ENCODE measurements at places on chromosomes 2 and 18.

DNA sequence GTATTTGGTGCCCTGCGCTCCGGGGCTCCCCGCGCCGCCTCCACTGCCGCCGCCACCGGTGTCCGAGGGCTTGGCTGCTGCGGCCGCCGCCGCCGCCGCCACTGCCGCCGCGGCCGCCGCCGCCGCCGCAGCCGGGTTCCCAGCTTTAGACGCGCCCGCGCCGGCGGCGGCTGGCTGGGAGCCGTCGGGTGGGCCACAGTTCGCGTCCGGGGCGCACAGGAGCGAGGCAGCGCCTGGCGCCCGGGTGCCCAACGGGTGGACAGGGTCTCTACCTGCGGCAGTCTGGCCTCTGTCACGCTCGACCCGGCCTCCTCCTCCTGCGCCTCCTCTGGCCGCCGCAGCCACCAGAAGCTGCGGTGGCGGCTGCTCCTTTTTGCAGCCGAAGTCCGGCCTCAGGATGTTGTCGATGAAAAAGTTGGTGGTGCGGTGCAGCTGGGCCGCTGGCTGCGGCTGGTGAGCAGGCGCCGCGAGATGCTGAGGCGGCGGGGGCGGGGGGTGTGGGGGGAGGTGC is 951 bp downstream of the EN1 start:
- DNase-seq: no peak

DNA sequence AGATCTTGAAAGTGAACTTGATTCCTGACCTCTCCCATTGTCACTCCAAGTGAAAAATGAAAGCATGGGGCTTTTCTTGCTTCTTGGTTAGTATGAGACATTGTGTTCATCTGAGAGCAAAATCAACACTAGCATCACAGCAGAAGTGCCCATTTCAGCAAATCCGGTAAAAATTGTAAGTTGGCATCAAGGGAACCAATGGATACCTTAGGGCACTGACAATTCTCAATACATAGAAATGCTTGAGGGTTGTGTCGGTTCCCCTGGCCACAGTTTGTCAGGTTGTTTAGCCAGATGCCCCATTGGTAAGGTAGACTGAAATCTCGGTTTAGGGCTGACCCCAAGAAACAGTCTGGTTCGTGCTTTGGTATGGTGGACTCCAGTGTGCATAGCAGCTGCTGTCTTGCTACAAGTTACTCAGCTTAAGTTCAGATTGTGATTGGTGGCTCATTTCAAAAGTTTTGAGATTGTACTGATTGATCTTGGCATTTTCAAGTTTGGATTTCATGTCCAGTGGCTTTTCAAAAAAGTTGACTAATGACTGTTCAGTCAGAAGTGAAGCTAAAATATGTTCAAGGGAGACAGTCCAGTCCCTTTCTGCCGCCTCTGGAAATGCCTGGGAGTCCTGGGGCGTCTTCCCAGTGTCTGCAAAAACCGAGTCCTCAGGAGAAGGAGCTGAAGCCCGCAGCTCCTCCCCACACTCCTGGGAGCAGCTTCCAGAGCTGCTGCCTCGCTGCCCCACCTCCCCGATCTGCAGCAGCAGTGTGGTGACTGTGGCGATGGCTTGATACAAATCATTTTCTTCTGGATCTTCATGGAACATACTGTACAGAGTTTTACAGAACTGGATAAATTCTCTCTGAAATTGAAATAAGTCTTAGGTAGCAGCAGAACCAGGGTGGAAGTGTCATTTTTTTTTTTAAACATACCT is 5.6 kb downstream of the RPL31 start:
- no peak for DNase-seq

DNA sequence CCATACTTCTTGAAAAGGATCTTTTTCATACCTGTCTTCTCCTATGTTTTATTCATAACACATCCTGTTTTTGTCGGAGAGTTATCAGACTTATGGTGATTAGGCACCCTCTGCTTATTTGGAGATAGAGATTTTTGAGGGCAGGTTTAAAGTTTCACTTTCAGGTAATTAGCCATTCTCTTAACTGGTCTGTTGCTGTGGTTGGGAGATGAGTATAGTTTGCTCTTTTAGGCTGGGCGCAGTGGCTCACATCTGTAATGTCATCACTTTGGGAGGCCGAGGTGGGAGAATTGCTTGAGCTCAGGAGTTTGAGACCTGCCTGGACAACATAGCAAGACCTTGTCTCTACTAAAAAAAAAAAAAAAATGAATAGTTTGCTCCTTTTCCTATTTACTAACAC is 25.3 kb downstream of the SFTPB start:
- DNase-seq: no peak

DNA sequence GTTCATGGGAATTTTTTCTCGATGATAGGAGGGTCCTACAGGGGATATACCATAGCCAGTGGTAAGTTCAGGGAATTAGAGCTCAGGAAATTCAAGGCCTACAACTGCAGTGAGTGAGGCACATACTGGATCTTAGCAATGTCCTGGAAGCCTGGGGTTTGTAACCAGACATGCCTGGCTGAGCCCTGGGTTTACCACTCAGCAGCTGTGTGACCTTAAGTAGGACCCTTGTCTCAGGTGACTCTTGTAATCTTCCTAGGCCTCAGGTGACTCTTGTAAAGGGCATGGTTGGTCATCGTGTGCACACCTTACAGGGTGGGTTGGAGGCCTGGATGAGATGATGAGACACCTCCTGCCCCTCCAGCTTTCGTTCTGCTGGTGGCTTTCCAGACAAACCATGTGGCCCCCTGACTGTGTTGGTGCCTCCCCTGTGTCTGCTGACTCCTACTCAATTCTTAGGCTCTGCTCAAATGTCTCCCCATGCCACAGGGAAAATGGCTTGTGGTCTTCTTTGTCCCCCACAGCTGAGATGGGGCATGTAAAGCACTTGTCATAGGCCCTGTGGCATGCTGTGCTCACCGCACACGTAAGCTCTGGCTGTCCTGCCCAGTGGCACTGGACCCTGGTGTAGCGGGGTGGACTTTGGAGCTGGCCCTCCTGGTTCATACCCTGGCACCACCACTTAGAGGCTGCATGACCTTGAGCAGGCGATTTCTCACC is 94.1 kb downstream of the FHOD3 start:
- DNase-seq: no peak

- DNase-seq: no peak
These were observed 39.9 kb upstream of the DARS1 start for GRCh38 chr2:136025057-136025973.

DNA sequence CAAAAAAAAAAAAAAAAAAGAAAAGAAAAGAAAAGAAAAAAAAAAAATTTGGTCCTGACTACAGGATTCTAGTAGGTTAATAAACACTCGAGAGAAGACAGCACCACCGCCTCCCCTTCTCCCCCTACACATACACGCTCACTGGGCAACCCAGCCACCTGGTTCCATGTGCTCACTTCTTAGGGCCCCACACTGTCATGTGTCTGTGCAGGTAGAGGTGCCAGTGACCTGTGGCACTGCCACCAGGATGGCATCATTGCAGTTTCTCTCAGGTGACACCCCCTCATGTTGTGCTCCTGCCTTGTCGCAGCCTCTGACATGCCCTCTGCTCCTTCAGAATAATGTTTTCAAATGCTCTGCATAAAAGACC is 39.7 kb upstream of the LYPD6B start:
- DNase-seq: no peak

- DNase-seq: no peak
These were observed 357.6 kb downstream of the RAD51AP2 start for GRCh38 chr2:17160594-17160993.

DNA sequence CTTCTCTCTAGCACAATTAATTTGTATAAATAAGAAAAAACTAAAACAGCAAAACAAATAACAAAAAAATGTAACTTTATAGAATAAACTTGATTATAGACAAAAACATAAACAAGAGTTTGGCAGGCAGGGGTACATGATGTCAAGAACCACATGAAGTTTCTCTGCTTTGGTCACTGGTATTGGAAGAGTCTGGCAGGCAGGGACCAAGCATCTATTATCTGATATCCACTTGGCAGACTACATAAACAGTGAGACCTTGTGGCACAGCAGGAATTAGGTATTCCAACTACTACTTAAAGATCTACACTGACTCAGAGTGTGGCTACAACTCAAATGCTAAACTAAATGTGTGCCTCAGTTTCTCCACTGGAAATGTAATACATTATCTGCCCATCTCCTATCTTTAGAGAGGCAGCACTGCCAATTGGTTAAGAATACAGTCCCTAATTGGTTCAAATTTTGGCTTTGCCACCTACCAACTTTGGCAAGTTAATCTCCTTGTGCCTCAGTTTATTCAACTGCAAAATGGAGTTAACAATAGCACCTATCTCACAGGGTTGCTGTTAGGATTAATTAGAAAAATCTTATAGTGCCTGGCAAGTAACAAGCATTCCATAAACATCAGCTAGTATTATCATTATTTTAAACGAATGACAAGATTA is 2.7 kb downstream of the MAP4K3 start:
- DNase-seq: no peak

DNA sequence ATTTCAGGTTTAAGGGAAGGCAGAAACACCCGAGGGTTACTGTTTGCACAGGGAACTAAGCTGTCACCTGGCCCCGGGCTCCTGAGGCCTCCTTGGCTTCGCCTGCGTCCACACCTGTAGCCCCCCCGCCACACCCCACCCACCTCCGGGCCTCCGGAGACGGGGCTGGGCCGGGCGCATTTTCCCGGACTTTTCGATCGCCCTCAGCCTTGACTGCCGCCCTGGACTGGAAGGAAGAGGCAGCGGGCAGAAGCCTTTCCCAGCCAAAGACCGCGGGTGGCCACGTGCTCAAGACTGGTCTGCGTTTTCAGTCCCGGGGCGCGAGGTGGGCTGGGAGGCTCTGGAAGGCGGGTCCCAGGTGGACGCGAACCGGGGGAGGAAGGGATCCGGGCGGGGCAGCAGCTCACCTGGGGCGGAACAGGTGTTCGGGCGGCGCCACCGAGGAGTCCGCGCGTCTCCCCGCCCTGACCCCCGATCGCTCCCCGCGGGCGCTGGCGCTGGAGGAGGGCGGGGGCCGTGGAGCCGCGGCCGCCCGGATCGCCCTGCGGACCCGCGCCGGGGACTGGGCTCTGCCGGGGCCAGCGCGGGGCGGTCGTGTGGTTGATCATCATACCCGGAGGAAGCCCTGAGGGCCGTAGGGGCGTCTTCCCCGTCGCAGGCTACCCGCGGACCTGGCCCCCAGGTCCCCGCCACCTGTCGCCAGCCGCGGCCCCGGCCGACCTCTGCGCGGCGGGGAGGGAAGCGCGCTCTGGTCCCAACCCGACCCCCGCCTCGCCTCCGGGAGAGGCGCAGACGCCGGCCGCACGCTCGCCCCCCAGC is 3.2 kb downstream of the ID2 start:
- DNase-seq: no peak

GRCh38 chr2:199928626-199929025 is 17.5 kb downstream of the C2orf69 start:
- no peak for DNase-seq

DNA sequence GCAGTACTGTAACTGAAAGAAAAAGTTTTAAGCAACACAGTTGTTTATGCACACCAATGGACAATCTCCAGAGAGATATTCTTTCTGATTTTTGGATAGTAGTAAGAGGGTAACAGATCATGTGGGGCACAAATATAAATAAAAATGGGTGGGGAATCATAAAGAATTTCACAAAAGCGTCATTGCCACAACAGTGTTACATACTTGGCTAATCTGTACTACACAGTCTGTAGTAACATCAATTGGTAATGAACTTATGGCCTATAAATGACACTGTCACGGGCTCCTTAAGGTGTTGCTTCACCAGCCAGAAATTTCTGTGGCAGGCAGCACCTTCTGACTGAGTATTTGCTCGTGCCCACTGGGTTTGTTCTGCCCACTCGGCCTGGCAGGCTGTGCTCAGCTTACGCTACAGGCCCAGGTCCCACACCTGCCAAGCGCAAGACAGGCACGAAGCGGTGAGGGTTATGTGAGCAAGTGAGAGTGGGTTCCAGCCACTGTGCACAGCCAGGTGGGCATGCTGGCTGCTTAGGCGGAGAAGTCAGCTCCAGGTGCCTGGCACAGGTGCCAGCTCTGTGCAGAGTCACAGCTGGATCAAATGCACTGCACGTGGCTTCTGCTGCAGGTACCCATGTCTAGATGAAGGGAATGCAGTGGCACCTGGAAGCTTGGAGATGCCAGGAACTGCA is 532.5 kb upstream of the SLC39A10 start:
- DNase-seq: no peak

GRCh38 chr2:222796413-222797103 is 64.3 kb upstream of the ACSL3 start:
- no peak for DNase-seq

DNA sequence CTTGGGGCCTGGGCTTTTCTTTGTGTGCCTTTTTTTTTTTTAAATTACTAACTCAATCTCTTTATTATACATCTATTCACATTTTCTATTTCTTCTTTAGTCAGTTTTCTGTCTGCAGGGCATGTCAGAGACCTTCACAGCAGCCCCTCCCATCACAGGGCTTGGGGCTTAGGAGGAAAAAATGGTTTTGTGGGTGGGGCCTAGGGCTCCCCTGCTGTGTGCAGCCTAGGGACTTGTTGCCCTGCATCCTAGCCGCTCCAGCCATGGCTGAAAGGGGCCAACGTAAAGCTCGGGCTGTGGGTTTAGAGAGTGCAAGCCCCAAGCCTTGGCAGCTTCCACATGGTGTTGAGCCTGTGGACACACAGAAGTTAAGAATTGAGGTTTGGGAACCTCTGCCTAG is 13.8 kb downstream of the ZSCAN30 start:
- DNase-seq: no peak

- DNase-seq: peak; percentile 26
These were observed at the start of gene TMEFF2 for GRCh38 chr2:192194866-192195547. Gene TMEFF2, minus strand, starts transcription at chr2:192194933. Its CDS starts 409 bp downstream, at chr2:192194524.

GRCh38 chr2:73077424-73077795 is 5.9 kb upstream of the SFXN5 start:
- no peak for DNase-seq

DNA sequence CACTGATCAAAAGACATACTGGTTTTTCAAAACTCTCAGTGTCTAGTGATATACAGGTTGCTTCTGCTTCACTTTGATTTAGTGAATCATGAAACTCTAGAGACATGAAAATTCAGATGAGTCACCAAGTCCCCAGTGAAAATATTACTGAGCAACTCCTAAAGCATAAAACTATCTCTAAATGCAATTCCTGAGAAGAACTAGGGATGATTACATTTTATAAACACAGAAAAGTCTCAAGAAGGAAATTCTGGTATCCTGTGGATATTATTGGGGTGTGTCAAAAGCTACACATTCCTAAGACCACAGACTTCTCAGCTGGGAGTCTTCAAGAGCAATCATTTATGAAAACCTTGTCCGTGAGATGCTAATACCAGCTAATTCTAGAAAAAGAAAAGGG is 9.7 kb downstream of the LRRTM4 start:
- no peak for DNase-seq

DNA sequence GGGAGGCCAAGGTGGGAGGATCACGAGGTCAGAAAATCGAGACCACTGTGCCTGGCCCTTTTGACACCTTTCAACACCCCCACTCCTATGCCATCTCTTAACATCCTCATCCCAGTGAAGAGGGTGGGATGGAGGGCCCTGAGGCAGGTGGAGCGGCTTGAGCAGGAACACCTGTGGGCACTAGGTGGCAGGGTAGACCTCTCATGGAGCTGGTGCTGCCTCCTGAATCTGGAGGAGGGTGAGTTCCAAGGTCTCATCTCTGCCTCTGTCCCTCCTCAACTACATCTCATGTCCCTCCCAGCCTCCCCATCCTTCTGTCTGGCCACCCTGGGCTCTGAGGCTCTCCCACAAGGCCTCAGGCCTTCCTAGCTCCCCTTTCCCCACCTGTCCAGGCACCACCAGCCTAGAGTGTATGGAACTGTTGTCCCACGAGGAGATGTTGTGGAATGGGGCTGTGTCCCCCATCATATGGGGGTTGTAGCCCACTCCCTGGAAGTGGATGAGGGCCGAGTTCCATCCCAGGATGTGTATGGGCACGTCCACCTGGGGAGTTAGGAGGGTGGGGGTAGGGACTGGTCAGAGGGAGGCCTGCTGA is 17.0 kb upstream of the CRYBA2 start:
- no peak for DNase-seq

GRCh38 chr2:239300242-239300641 is 100.6 kb downstream of the HDAC4 start:
- no peak for DNase-seq
